NCI-H2081 (cell line): ENCODE measurements at places on chromosomes 5 and 9.
A peak's percentile ranks its signal among the peaks of the same experiment; 100 is the strongest.

DNA sequence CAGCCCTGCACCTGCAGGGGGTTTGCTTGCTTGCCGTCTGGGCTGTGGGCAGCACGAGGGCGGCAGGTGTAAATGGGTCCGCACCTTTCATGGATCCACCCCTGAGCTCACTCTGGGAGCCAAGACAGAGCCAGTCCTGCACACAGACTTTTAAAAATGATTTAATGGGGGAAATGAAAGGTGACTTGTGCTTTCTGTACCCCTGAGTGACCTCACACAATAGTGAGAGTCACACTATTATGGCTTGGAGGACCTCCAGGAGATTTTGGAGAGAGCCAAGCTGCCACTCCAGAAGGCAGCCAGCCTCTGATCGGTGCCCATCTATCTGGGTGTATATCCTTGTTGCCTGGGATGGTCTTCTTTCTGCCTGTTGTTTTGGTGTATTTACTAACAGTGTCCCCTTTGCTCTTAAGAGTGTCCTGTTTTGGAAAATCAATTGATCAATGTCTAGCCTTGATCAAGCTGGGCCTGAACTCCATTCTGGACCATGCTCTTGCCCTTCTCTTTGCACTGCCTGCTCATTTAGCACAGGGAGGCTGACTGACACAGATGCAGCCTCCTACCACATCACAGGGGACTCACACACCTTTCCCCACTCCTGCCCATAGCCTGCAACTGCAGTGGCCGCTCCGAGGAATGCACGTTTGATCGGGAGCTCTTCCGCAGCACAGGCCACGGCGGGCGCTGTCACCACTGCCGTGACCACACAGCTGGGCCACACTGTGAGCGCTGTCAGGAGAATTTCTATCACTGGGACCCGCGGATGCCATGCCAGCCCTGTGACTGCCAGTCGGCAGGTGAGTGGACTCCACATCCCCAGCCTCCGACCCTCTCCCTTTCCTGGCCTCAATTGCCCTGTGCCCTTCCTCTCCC is 29.5 kb downstream of the LAMC3 start:
- DNase-seq, result no peak

DNA sequence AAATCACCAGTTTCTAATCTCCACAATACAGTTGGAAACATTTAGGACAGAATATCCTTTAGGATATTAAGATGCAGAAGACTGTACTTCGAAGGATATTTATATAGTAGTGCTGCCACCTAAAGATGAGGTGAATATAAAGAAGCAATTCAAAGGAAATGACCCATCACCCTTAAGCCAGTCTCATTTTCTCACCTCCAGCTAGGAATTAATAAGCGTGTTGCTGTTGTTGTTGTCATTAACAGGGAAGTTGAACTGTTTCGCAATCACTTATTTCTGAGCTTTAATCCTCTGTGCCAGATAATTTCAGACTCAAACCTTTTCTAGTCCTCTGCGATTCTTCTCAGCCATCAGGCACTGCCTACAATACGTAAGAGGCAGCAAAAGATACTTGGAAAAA is 7.8 kb upstream of the PURA start:
- DNase-seq, result no peak

- peak; percentile 17 for DNase-seq
These were observed 71.3 kb downstream of the NDFIP1 start for GRCh38 chr5:142179776-142180387.

GRCh38 chr9:86062845-86063693 is 36.3 kb downstream of the GOLM1 start:
- DNase-seq, result no peak

DNA sequence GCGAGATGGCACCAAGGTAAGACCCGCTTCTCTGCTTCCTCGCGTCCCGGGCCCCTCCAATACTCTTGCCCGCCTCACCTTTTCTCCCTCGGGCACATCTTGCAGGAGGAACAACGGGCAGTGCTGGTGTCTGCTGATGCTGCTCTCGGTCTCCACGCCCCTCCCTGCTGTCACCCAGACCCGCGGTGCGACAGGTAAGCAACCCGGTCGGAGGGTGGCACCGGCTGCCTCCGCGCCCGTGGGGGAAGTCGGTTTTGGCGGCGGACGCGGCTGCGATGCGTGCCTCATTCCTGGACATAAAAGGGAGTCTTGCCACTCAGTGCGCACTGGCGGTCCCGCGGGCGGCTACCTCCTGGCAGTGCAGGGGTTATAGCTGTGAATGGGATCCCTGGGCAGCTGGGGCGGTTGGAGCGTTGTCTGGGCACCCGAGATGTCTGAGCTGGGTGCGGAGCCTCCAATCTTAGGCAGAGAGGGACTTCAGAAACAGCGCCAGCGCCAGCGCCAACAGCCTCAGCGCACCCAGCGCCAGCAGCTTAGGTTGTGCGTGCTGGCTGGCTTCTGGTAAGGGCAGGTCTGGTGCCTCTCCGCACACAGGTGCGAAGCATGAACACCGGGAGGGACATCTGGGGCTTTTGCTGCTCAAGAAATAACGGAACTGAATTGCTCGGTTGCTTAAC is 488 bp downstream of the COL15A1 start:
- no peak for DNase-seq
